Astrocyte (in vitro differentiated cells and primary cell): ENCODE measurements at places on chromosomes 2 and 18.

- DNase-seq, result no peak
Measured at GRCh38 chr18:45760462-45761036, 36.6 kb downstream of the SLC14A1 start.

DNA sequence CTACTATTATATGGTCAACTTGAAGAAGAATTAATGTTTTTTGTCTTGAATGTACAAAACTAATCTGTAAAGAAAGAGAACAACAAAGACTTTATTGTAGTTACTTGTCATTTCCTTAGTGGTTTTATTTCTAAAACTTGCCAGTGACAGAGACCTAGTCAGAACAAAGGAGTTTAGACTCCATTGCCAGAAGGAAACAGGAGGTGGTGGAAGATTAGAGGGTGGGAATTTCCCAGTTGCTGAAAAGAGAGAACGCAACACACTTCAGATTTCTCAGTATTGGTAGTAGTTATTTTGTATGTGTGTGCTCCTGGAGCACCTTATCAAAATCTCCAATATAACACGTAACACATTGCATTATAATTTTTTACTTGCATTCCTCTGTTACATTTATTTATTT is 81.4 kb downstream of the CDCA7 start:
- no peak for DNase-seq

DNA sequence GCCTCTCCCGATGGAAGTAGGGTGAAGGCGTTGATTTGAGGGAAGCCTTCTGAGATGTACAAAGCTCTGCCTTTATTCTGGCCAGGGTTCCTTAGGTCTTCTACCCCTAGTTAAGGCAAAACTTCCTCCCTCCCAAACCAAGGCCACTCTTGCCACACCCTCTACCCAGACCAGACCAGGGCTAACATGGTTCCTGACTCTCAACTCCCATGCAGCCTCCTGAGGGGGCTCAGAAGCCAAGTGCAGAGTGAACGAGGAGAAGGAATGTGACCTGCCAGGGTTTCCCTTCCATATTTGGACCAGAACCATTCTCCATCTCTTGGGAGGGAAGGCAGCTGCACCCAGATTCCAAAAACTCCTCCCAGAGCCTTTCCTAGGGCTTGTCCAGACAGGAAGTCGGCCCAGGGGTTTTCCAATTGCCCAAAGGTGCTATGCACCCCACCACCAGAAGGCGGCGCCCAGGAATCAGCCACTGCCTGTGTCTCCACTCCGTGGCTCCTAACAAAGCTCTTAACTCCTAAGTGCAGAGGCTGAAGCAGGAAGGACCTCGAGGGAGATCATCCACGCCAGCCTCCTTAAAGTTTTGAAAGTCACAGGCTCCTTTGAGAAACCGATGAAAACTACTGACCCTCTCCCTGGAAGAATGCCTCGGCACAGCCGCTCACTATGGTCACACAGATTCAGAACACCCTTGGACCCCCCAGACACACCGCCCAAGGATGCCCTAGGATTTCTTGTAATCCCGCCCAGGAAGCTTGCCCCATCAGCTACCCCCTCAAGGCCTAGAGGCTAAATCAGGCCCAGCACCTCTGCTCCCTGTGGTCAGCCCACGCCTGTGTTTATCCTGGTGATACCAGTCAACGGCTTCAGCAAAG is 157.8 kb downstream of the SMAD2 start:
- DNase-seq, result peak; percentile 15

DNA sequence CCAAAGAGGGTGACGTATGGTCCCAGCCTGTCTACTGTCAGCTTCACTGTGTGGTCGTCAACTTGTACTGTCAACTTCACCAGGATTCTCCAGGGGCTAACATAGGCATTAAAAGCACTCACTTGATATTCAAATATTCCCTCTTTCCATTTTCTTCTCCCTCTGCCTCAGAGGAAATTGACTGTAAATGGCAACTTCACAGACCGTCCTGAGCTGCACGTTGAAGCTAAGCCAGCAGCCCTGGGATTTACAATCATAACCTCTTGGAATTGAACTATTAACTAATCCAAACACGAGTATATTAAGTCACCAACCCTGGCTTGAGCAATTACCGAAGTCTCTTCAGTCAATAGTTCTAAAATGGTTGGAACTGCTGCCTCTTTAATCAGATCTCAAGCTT is 38.5 kb downstream of the SLC4A3 start:
- no peak for DNase-seq

DNA sequence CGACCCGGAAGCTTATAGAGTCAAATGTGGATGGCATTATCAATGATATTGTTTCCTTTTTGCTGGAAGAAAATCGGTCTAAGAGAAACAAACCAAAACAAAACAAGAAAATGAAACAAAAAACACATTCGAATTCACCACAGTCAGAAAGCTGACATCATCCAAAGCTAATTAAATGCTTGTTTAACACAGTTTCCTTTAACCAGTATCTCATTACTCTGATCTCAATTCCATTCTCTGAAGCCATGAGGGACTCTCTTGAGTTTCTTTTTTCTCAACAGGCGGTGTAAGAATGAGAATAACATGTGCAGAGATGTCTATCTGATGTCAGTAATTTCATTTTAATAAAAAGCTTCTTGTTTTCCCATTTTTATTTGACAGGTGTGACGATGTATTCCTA is 1448.3 kb upstream of the DDX18 start:
- no peak for DNase-seq

- DNase-seq, result peak; percentile 86
Measured at GRCh38 chr18:22207021-22207758, 37.8 kb downstream of the GATA6 start.

DNA sequence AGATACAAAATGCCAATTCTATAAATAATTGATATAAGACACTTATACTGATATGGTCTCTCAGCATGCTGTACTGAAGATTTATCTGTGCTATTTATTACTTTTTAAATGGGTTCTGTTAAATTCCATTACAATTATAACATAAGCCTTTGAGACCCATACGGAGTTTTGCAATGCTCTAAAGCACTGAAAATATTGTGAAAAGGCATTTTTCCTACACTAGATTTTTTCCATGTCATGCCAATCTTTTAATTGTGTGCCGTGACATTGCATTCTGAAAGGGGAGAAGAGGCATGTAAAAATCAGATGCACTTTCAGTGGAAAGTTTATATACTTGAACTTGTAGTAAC is 46.5 kb downstream of the EFEMP1 start:
- DNase-seq, result no peak
